Fibroblast of skin of right biceps (primary cell): ENCODE measurements at places on chromosomes 3 and 15.

DNA sequence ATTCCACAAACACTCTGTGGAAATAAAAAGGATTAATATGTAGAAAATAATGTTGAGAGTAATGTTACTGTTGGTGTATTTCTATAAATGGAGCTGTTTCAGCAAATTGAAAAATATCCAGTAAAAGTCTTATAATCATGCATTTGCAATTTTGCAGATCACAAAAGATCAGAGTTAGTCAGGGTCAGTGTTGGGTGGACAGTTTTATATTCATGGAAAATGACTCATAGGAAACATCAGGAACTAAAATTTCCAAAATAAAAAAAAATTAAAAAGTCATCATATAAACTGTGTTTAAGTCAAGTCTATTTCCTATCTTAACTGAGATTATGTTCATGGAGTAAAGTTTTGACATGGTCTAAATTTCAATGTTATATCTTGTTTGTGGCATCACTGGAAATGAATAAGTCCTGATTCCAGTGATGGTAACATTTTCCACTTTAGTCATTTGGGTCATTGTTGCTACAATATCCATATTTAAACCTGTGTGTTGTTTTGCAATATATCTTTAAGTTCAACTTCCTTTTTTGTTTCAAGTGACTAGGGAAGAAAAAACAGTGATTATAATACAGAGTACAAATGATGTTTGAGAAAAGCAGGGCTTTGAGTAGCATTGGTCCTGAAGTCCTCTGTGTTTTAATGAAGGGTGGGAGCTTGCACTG is 37.8 kb downstream of the MITF start:
- DNase-seq, result no peak

- no peak for DNase-seq
Observed at GRCh38 chr15:52464040-52464439, 64.6 kb downstream of the MYO5A start.

DNA sequence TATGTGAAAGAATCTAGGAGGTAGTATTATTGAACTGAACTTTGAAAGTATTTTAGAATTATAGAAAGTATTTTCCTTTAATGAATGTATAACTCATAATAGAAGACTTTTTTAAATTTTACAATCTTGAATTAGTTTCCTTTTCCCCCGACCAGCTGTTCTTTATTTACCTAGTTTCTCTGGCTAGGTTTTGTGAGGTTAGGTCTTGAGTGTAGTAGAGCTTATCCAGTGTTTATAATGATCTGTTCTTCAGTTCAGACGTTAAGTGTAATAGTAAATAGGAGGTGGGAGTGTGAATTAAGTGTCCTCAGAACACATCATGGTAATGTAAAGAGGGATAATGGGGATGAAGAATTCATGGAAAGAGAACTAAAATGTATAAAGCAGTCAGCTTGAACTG is 93.8 kb downstream of the MYRIP start:
- DNase-seq, result no peak

- DNase-seq, result no peak
Observed at GRCh38 chr15:77009646-77010311, 14.9 kb downstream of the PSTPIP1 start.

- peak; percentile 4 for DNase-seq
Observed at GRCh38 chr3:130997289-130997688, 29.3 kb downstream of the ASTE1 start.

- no peak for DNase-seq
Observed at GRCh38 chr3:11658180-11658579, 14.5 kb upstream of the VGLL4 start.

- DNase-seq, result no peak
Observed at GRCh38 chr3:182305881-182306665, 487.2 kb upstream of the ATP11B start.

DNA sequence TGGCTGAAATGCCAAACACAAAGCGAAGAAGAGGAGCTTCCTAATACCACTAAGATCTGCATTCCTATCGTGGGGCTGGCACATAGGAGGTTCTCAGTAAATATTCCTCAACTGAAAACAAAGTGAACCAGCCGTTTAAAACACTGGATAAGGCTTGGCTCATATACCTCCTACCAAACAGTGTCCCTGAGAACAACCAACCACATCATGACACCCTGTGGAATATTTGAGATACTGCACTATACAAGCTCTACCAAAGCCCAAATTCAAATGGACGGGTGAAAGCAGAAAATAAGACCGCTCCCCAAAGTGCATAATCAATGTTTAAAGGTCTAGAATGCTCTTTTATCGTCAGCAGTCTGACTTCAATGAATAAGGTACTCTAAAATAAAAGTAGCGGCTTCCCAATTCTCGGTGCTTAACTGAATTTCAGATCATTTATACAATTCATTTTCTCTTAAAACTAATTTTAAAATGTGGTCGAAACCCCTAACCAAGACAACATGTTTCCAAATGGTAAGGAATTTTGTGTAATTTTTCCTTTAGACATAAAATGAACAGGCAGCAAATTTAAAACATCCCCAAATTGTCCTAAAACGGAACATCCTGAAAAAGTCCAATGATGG is 425.8 kb downstream of the ERC2 start:
- DNase-seq, result peak; percentile 45

DNA sequence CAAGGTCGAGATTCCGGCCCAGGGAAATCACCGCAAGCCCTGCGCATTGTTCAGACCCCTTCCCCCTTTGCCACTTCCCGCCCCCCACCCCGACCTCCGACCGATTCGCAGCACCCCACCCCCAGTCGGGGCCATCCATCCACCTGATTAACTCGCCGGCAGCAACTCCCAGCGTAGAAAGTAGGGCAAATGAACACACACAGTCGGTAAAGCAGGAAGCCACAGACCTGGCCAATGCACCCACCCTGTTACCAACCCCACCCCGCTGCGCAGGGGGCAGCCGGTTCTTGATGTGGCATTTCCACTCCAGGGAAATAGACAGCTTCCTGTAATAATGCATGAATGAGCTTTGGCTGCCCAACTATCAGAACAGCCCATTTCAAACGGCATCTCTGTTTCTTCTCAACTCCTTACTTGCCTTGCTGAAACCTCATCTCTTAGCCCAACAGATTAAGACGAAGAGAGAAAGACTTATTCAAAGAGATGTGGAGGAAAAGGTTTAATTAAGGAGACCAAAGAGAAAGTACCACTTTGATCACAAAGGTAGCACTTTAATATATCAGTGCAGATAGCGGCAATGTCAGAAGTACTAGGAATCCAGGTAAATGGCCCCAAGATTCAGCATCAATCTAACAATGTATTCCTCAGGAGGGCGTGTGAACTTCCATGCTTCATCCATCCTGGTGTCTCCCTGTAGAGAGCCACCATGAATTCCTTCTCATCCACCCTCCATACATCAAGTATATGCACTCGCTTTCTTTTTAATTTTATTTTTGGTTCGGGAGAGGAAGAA is 1.9 kb downstream of the TNIK start:
- no peak for DNase-seq

- DNase-seq, result peak; percentile 67
Observed at GRCh38 chr15:33031324-33031821, 163.1 kb downstream of the FMN1 start.

DNA sequence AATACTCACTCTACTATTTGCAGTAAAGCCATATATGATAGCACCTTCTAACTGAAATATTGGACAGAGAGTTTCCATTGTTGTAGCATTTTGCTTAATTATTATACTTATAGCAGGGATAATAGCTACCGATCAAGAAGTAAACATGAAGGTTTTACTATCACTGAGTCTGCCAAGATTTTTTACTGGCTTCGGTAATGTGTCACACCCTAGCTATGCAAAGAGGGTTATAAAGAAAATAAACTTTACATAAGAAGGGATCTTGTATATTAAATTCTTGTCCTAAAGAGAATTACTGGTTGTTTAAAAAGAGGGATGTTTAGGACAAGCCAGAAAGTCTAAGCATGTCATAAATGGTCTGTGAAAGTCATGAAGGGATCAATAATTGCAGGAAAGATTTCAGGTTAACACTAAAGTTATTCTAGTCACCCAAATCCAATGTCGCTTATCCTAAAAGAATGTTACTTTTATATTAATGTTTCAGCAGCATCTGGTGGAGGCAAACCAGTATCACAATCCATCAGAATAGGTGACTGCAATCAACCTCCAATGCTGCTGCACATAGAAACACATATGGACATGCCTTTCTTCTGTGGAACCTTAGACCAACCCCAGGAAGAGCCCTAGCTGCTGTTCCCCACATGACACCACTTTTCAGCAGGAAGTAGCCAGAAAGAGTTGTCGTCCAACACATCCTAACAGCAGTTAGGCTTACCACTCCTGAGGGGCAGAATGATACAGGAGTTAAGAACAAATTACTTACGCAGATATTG is 62.7 kb upstream of the GK5 start:
- DNase-seq, result no peak

DNA sequence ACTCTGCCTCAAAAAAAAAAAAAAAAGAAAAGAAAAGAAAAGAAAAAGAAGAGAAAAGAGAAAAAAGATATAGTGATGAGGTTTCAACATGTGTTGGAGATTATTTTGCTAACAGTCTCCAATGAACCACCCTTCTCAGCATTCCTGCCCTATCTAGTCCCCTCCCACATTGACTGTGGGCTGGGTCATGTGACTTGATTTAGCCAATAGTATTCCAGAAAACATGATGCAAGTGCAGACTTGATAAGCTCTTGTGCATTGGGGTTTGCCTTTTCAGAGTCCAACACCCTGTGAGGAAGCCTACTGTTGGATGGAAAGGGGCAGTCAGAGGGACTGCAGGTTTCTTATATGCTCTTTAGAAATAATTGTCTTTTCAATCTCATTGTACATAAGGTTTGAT is 37.8 kb upstream of the MED12L start:
- DNase-seq, result peak; percentile 17

GRCh38 chr3:89180334-89180733 is 72.9 kb downstream of the EPHA3 start:
- peak; percentile 2 for DNase-seq
